GM23338 (cell line): ENCODE measurements at places on chromosomes 5 and 9.

DNA sequence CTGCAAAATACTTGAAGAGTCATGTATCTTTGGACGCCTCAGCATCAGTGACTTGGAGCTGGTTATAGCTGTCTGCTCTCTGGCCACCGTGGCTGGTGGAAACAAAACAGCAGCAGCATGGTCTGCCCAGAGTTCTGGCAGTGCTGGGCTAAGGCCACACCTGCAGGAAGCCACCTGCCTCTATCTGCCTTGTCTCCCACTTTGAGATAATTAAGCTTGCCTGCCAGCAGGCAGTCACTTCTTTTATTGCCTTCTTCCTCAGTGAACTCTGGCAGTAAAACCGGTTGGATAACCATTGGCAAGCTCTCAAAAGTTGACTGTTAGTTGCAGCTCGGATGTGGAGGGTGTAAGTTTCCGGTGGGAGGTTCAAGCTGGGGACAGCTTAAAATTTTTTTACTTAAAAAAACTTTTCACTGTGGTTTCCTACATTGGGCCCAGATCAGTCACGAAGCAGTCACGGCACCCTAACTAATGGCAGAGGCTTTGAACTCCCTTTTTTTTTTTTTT, 4.9 kb downstream of the SMIM3 start:
- DNase-seq, result peak; percentile 48

DNA sequence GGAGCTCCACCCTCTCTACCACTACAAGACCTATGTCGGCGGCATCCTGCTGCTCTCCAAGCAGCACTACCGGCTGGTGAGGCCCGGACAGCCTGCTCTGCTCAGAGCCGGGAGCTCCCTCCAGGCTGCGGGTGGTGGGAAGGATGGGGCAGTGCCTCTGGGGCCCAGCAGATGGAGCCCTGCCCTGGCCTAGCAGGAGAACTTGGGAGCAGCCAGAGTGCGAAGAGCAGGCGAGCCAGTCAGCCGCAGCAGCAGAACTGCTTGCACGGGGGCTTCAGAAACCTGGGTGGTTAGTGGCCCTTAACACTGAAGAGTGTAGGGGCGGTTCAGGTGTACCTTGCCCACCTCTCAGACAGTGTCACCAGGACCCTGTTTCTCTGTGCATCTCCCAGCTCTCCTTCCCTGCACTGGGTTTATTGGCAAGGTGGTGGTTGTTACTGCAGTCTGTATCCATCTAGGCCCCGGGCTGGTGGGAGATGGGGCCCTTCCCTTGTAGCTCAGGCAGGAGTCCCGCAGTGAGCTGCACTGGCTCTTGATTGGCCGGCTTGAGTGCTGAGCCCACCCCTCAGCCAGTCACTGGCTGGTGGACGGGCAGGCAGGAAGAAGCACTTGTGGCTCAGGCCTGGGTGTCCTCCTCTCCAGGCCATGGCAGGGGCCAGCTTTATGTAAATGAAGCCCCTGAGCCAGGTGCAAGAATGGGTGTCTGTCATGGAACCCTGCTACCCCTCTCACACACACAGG, 7.7 kb downstream of the B4GALT7 start:
- DNase-seq, result peak; percentile 93

DNA sequence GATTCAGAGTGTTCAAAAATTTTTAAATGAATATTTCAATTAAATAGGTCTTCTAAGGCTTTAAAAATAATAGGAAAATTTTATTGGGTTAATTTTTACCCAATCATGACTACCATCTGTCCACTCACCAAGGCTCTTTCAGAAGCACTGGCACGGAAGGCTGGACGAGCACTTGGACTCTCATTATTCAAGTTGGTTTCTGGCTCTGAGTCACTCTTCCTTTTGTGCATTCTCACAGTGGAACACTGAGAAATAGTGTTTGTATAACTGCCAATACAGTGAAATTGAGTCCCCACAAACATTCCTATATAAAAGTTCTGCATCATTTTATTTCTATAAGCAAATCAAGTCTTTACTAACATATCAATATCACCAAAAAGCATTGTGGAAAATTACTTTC, 1149.0 kb downstream of the EFNA5 start:
- no peak for DNase-seq

GRCh38 chr9:92608909-92609445, 61.0 kb downstream of the IPPK start:
- DNase-seq, result peak; percentile 24

GRCh38 chr5:73298772-73299630, 126.0 kb downstream of the TMEM174 start:
- peak; percentile 78 for DNase-seq

DNA sequence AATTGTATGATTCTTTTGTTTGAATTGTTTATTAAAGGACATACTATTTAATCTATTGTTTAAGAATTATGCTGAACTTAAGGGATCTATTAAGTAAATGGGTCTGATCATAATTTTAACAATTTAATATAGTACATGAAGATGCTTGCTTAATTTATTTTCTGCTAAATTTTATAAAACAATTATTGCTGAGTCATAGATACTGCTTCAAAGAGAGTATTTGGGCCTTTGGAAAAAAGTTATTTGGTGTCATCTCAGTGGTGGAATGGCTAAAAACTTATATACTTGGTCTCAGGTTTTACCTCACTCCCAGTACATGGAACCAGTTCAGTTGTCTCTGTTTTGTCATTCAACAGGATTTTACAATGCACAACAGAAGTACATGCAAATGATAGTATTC, 145.3 kb downstream of the CDH9 start:
- DNase-seq, result no peak

DNA sequence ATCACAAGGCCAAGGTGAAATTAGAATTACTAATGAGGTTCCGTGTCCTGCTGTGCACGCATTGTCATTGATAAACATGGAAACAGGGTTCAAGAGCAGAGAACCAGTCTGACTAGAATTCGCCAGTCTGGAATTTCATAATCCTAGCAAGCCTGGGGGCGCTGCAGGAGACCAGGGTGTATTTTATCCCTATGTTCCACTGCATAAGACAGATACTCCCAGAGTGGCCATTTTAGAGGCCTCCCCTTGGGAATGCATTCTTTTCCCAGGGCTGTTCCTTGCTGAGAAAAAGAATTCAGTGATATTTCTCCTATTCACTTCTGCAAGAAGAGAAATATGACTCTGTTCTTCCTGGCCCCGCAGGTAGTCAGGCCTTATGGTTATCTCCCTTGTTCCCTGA, 1387.7 kb downstream of the MAT2B start:
- peak; percentile 15 for DNase-seq

DNA sequence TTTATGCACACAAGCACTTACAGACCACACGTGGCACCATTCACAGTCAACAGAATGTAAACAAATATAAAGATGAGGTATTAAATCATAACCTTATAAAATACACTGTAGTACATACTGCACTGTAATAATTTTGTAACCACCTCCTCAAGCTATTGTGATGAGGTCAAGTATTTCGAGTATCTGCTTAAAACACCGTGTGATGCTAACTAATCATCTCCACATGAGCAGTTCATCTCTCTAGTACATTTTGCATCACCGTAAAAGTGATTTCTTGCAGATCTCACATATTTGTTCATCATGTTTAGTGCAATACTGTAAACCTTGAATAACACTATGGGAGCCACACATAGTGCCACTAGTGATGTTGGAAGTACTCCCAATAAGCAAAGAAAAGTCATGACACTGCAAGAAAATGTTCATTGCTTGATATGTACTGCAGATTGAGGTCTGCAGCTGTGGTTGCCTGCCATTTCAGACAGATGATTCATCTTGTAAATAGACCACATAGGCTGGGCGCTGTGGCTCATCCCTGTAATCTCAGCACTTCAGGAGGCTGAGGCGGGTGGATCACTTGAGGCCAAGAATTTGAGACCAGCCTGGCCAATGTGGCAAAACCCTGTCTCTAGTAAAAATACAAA, 44.3 kb downstream of the FOXB2 start:
- no peak for DNase-seq

DNA sequence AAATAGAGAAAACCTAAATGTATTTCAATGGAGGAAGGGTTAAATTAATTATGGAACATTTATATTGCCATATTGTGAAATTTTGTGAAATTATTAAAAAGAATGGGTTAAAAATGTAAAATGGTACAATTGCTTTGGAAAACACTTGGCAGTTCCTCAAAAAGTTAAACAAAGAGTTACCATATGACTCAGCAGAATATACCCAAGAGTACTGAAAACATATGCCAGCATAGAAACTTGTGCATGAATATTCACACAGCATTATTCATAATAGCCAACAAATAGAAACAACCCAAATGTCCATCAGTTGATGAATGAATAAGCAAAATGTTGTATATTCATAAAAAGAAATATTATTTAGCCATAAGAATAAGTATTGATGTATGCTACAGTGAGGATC, 181.0 kb upstream of the MAST4 start:
- DNase-seq, result no peak

GRCh38 chr5:145938776-145939539, 2.6 kb downstream of the SH3RF2 start:
- no peak for DNase-seq

DNA sequence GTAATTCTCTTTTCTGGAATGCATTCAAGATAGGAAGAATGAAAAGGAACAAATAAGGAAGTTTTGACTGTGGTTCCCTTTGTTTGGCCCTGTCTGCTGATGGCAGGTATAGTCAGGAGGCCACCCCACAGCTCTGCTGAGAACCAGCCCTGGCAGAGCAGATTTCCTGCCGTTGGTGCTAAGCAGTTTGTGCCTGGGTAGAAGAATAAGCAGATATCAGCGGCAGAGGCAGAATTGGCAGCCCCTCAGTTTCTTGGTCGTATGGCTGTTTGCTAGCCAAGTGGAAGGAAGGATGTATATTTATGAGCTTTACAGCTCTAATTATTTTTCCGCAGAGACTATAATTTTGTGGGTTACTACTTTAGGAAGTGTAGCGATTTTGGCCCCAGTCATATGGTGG, 310.2 kb upstream of the RFX3 start:
- DNase-seq, result no peak

- DNase-seq, result no peak
Measured at GRCh38 chr9:2378816-2379215, 242.8 kb upstream of the VLDLR start.

DNA sequence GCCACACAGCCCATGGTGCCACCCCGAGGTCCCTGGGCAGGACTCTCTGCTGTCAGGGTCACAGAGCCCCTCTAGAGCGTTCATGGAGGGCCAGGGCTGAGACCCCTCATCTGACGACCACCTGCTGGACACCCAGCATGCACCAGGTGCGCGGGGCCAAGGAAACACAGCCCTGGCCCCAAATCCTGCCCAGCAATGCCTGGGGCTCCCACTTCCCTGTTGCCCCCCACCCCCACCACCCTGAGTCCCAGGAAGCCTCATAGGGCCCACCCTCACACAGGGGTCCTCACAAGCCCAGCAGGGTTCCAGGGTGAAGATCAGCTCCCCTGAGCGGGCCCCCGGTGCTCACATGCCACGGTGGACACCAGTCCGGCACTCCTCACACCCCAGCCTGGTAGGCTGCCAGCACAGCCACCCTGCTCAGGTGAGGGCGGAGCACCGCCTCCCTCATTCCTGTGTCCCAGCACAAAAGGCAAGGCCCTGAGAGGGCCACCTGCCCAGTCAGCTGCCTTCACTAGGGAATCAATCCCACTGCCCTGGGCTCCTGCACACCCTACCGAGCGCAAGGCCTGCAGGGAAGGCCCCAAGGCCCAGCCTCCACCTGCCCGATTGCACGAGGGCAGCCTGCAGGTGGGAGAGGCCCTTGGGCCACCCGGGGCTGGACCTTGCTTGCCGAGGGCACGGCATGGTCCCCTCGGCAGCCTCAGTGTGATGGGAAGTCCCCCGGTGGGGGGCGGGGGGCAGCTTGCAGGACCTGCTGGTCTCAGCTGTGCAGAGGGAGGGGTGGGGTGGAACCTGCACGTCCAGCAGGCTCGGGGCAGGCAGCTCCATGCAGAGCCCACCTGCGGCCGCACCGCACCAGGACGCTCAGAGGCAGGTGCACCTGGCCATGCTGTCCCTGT, 56.4 kb upstream of the UBAC1 start:
- no peak for DNase-seq

DNA sequence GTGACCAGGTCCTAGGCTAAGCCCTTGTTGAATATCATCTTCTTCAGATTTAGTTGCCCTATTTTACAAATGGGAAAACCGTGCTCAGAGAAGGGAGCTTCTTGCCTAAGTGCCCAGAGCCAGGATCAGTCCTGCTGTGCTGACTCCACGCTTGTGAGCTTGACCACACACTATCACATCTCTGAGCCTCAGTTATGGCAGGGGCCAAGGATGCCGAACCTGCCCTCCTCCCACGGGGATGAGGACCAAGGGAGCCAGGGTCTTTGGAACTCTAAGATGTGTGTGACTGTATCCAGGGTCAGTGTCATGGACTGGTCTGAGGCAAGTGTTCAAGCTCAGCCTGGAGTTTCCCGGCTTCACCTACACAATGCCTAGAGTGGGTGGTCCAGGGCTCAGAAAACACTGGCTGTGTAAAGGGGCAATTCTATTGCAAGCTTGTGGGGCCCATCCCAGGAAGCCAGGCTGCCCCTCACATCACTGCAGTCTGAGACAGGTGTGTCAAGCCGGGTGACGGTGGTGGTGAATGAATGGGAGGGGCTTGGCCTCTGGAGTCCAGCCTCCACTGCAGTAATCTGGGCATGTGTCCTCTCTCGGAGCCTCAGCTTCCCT, 235.7 kb downstream of the PBX3 start:
- no peak for DNase-seq

DNA sequence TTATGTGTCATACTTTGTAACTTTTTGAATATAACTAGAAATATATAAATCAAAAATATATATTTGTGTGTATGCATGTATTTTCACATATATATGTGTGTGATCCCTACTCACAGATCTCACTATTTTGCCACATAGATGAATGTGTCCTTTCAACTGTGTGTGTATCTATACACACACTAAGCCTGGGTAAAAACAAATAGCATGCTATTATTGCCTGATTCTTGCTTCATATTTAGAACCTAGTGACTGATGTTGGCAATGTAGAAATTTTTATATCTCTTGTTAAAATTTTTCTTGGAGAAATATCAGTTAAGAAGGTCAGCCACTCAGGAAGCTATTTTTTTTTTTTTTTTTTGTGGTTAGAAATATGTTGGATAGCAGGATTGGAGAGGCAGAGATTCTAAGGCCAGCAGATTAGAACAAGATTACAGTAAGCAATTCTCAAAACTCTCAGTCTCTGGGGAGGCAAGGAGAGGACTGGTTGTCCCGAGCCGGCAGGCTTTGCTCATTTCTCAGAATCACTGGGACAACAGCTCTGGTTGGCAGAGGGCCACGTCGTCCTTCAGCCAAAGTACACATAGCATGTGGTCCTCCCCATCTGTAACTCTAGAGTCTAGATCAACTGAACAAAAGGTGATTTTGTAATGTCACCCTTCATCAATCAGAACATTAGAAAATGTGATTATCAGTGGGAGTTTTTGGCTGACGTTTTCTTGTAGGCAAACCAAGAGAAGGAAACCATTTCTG, 19.7 kb downstream of the C6 start:
- no peak for DNase-seq

DNA sequence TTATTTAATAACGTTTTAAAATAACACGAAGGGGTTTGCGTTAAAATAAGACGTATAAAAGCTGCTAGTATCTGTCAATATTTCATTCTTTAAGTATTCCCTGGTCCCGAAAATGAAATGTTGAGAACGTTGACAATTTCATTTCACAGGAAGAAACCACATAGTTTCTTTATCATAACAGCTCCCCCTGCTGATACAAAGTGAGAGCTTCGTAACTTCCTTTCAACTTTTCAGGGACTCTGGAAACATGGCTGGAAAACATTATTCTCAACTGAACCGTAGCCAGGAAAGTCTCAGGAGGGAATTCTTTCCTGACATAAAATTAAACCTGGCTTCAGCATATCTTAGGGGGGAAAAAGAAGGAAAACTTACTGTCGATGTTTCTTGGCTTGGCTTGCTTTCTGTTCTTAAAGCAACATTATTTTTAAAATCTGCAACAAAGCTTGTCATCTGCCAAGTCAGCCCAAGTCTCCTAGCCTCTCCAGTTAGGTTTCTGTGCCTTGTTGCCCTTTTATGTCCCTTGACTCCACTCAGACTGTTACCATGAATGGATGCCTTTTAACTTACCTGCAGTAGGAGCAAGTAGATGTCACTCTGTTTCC, 122.9 kb upstream of the DAB2 start:
- DNase-seq, result peak; percentile 74
